Hippocampal formation (tissue), 2 donors: ENCODE measurements at places on chromosomes 2 and 18.

DNA sequence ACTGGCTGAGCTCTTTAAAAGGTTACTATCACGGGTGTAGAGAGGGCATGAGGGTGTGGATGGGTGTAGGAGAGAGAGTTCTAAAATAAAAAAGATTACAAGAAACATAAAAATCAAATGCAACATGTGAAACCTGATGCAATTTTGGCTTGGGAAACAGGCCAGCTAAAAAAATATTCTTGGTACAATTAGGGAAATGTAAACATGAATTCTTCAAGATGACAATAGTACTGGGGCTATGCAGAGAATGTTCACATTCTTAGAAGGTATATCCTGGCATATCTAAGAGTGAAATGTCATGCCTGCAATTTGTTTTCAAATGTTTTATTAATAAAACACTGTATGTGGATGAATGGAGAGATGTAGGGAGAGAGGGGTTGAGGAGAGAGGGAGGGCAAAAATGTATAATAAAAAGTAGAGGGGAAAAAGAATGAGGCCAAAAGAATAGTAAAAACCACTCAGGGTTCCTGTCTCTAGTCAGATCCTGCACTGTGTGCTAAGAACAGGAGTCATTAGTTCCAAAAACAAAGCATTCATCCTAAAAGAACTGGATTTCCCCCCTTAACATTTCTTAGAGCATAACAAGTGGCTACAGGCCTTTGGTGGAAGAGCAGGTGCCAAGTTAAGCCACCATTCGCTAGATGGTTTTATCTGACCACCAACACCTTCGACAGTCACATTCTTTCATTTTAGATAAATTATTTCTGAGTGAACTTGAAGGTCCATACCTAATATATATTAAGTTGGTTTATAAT is 77.3 kb downstream of the LPIN2 start:
- no peak for DNase-seq

GRCh38 chr2:178327516-178327915 is 123.5 kb downstream of the PRKRA start:
- no peak for DNase-seq

GRCh38 chr18:25467226-25467987 is 115.4 kb upstream of the ZNF521 start:
- DNase-seq: no peak

DNA sequence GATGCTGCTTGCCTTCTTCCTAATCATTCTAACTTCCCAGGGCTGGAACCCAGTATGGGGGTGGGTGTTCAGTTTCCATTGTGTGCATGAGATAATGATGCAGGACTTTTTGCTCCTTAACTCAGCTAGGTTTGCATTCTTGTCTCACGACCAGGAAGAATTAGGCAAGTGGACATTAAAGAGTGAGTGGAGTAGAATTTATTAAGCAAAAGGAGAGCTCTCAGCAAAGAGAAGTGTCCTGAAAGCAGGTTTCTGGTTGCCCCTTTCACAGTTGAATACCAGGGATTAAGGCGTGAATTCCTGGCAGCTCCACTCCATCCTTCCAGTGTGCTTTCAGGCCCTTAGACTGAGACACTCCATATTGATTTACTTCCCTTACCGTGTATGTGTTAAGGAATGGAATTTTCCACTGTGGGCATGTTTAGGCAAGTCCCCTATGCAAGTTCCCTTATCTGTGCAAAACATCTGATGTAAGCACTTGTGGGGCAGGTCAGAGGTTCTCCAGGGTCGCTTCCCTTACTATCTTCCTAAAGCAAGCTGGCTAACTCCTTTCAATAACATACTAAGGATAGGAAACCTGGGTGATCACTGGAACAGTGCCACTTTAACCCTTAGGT is 126.5 kb downstream of the GPR39 start:
- no peak for DNase-seq

DNA sequence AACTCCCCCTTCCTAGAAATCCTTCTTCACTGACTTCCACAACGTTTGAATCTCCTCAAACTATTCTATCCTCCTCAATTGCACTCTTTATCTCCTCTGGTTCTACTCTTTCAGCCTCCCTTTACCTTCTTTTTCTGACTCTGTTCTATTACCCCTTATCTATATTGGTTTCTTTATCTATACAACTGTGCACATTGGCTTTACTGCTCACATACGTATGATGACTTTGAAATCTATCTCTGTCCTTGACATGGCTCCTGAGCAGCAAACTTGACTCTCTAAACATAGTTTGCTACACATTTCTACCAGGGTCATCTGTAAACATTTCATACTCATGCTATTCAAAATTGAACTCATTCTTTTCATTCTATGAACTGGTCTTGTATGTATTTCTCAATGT is 601.0 kb upstream of the LINC00305 start:
- no peak for DNase-seq

- no peak for DNase-seq
These were observed 470.8 kb downstream of the DLGAP1 start for GRCh38 chr18:3984163-3984757.

DNA sequence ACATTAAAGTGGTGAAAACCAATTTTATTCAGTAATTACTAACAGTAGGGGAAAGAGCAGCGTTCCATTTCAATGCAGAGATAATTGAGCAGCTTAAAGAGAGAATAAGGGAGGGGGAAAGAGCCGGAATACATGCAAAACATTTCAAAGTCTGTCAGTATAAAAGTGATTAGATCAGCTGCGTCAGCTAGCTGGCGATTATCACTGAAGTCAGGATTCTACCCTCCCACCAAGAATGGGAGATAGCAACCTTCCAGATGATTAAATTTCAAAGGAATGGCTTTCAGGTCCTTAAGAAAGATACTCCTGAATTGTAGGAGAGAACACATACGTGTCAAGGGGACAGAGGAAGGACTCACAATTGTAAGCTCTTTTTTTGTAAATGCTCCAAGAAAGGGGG is 2.7 kb upstream of the ZC3H6 start:
- no peak for DNase-seq
